ENCODE measurements at places on chromosomes 11 and 22.

GRCh38 chr22:39367035-39367434, 17.2 kb downstream of the SYNGR1 start:
- DNase-seq, result no peak

GRCh38 chr11:38680166-38680565, 2082.1 kb upstream of the RAG2 start:
- no peak for DNase-seq

GRCh38 chr22:25950111-25950510, 208.1 kb downstream of the MYO18B start:
- DNase-seq, result no peak

DNA sequence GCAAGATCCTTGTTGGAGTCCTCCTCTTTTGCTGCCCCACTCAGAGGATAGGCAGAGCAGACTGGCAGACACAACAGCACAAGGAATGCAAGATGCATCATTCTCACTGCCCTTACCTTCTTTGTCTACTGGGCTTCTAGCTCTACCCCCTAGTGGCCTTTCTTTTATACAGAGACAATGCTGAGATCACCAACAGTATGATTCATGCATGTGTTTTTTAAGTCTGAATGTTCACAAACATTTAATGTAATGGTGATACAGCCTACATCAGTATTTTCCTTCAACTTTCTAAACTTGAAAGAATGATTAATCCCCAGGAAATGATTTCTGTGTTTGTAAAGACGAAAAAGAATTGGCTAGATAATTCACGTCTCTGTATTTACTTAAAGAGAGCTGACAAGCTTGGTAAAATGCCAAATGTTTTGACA, at the start of gene MMP10:
MMP10 (minus strand) TSS at position 138 of the 428 bp plus-strand sequence; CDS start at position 101, 37 bp downstream.
- peak; percentile 80 for DNase-seq

- peak; percentile 15 for DNase-seq
Observed at GRCh38 chr11:69560141-69560790, 78.8 kb downstream of the LINC01488 start.

GRCh38 chr11:19979519-19979845, 180.8 kb downstream of the DBX1 start:
- no peak for DNase-seq

DNA sequence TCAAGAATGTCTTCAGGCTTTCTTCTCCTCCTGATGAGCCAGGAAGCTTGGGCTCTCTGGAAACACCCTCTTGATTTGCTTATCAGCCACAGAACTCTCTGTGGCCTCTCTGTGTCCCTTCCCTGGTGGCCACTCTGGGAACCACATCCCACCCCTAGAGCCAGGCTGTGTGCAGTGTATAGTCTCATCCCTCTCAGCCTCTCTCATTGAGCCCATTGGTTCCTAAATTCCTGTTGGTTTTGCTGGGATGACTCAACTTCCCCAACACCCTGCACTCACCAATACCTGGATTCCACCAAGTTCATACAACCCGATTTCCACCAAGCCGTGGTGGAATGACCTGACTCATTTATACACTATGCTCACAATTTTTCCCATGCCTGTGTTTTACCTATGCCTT, 5.2 kb downstream of the IRAG1 start:
- DNase-seq, result no peak

GRCh38 chr11:33060271-33060670, 20.9 kb downstream of the TCP11L1 start:
- no peak for DNase-seq

- DNase-seq, result no peak
Observed at GRCh38 chr11:63998558-63999348, 12.5 kb downstream of the OTUB1 start.

GRCh38 chr22:47086596-47087248, 324.3 kb downstream of the TBC1D22A start:
- DNase-seq, result no peak

- peak; percentile 70 for DNase-seq
Observed at GRCh38 chr11:117816151-117816741, 8.3 kb downstream of the FXYD2 start.

- no peak for DNase-seq
Observed at GRCh38 chr22:44431256-44431655, 66.8 kb downstream of the RTL6 start.

GRCh38 chr22:16603448-16603768, 10.8 kb upstream of the CCT8L2 start:
- DNase-seq, result no peak

DNA sequence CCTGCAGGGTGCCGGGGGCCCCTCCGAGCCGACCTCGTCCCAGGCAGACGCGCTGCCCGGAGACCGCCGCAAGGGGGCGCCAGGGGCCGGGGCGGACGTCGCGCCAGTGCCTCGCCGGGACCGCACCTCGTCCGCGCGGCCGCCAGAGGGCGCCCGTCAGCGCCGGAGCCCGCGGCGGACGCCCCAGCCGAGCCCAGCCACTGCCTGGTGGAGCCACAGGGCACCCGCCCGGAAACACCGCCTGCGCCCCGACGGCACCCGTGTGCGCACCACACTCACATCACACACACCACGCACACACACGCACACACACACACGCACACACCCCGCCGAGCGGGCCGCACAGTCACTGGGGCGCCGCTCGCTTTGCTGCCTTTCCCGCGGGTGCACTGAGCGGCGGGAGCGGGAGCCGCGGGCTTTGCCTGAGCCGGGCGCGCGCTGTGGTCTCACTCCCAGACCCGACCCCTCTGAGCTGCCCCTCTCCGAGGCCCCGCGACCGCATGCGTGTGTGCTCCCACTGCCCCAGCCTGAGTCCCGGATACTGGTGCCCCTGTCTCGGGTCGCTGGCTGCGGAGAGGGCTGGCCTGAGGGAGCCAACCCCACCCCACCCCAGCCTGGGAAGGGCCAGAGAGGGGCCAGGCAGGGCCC, 449.3 kb downstream of the OPCML start:
- DNase-seq, result peak; percentile 4

GRCh38 chr22:27239520-27239919, 562.0 kb downstream of the MN1 start:
- DNase-seq, result no peak

DNA sequence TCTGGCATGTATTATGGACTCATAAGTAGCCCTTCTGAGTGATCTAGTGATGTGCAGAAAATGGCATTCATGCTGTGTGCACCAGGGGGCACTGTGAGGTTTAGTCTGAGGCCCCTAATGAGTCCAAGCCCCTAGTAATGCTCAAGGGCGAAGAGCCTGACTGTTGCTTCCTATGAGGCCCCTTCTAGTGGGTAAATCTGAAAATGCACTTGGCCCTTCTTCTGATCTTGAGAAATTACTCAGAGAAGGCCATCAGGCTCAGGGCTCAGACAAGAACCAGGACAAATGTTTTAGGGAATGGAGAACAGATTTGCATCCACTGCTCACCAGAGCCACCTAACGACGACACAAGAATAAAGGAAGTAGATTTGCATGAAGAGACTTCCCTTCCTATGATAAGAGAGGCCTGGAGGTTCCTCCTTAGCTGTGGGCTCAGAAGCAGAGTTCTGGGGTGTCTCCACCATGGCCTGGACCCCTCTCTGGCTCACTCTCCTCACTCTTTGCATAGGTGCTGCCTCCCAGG, 75.8 kb downstream of the GGTLC2 start:
- peak; percentile 11 for DNase-seq

All from HFFc6 (cell line).